ENCODE measurements at places on chromosomes 16 and 17. TPM values are rescaled to one million over a fixed set of nuclear protein-coding genes. Genes with fewer than 3 reads are reported as not detected.

CCL2 gene
- 20.8 TPM for polyA plus RNA-seq

KRT36 gene
- polyA plus RNA-seq, result 0.04 TPM

HEATR9 gene
- not detected for polyA plus RNA-seq

PABPN1L gene
- not detected for polyA plus RNA-seq

TSNAXIP1 gene
- polyA plus RNA-seq, result not detected

CRYM gene
- 1.6 TPM for polyA plus RNA-seq

- H3K27me3 ChIP-seq, result no peaks in the 10 kb centered on the region
- no peak overlapping the region for H3K27ac ChIP-seq
- H3K4me1 ChIP-seq, result no peaks in the 10 kb centered on the region
- no peak overlapping the region for H3K4me3 ChIP-seq
- DNase-seq, result no peak
These were observed 9.3 kb downstream of the ANKS3 start for GRCh38 chr16:4724661-4725270.

ASPA gene
- polyA plus RNA-seq, result 1.9 TPM

TBC1D3I gene
- polyA plus RNA-seq, result 0.12 TPM

ZFHX3 gene
- 4.9 TPM for polyA plus RNA-seq

Measured in small intestine (tissue), 16 donors.